ENCODE measurements at places on chromosomes 16 and 17.

DNA sequence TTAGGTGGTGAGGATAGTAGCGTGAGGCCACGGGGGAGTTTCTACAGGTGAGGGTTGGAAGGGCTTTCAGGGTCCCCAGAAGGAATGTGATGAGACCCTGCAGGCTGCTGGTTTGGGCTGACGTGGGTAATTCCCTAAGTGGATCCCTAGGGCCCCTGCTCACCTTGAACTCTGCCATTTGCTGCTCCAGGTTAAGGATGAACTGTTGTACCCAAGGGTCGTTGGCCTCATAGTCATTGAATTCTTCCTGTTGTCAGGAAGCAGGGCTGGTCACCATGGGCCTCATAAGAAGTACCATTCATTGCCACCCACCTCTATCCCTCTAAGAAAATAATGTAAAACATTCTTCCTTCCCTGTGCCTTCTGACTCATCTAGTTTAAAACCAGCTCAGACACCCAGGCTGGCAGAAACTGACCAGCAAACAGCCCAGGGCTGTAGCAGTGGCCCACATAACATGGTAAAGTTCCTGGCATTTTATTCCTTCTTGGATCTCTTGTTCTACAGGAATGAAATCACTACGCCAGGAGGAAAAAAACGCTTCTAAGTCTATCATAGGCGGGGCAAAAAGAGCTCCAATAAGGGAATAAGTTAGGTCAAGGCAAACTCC lies 27.6 kb downstream of the FCSK start:
- DNase-seq, result no peak

GRCh38 chr16:2949705-2950352 lies 14.2 kb upstream of the KREMEN2 start:
- DNase-seq, result no peak

DNA sequence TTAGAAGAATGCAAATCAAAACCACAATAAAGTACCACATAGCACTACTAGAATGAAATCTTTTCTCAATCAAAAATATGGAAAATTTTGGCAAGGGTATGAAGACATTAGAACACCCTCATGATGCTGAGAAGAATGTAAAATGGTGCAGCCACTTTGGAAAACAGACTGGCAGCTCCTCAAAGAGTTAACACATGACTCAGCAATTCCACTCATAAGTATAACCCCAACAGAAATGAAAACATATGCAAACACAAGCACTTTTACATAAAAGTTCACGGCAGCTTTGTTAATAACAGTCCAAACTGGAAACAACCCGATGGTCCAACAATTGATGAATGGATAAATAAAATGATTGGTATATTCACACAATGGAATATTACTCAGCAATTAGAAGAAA lies 124.5 kb downstream of the SHCBP1 start:
- DNase-seq, result no peak

GRCh38 chr17:79619636-79620206 lies 8.9 kb upstream of the RBFOX3 start:
- DNase-seq, result no peak

- DNase-seq, result no peak
Measured at GRCh38 chr17:4170639-4171280, 27.8 kb downstream of the CYB5D2 start.

GRCh38 chr17:43211480-43212402 lies at the start of gene TMEM106A:
TSS of gene TMEM106A (plus strand) at chr17:43211875. CDS start at chr17:43213042, 1,167 bp downstream.
- peak; percentile 49 for DNase-seq

DNA sequence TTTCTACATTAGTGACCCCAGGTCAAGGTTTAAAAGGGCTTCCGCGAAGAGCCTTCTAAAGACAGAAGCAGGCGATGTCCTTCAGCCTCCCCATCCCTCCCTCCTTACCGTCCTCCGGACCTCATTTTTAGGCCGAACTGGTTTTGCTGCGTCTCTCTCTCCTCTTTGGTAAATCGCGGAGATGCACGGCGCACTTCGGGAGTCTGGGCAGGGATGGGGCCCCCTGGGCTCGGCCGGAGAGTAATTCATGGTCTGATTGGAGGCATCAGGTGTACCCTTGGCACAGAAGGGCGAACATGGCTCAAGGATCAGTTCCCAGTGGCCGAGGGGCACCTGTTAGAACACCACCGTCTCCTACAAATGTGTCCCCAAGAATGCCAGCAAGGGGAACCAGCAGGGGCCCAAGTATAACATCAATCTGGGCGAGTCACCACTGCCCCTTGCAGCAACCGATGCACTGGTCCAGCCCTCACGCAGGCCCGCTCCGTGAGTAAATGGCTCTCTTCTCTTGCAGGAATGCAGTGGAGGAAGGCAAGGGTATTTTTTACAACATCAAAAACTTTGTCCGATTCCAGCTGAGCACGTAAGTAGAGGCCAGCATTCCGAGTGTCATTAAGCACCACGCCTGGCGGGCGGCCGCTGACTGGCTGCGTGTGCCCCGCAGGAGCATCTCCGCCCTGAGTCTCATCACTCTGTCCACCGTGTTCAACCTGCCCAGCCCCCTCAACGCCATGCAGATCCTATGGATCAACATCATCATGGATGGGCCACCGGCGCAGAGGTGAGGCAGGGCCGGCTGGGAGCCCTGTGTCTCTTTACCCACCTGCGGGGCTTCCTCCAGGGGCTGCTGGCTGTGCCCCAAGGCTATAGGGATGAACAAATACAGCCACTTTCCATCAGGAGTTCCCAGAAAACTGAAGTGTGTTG lies 45.6 kb downstream of the MEAK7 start:
- DNase-seq, result no peak

GRCh38 chr17:21530841-21531240 lies 154.7 kb downstream of the KCNJ12 start:
- DNase-seq, result no peak

GRCh38 chr17:3747805-3748204 lies 24.1 kb downstream of the HASPIN start:
- DNase-seq, result no peak

GRCh38 chr16:46713634-46714033 lies 24.2 kb downstream of the ORC6 start:
- DNase-seq, result no peak

DNA sequence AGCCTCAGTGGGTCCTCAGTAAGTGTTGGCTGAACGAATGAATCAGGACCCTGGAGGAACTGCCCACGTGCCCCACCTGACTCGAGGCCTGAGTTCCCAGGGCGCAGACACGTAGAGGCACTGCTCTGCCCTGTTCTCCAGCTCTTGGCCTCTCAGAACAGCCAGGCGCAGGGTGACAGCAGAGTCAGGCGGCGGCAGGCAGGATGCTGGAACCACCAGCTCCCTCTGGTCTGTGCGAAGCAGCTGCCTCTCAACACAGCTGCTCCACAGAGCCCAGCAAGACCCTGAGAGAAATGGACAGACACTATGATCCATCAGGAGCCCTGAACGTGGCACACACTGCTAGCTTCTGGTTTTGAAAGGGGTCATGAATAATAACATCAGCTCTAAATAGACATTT lies 53.1 kb upstream of the BCO1 start:
- no peak for DNase-seq

DNA sequence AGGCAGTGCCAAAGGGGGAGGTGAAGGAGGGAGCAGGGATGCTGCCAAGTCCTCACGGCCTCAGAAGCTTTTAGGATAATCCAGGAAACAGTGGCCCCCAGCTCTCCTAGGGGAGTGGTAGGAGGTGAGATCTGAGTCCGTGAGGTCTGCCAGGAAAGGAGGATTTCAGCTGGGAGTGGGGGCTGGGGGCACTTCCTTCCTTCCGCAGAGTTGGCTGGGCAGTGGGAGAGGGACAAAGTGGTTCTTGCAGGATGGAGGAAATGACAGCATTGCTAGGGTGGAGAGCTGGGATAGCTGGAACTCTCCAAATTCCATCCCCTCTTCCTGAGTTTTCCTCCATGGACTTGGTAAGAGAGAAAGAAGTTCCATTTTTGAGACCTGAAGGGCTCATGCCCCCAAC lies 4.8 kb upstream of the SP6 start:
- DNase-seq, result no peak

- DNase-seq, result no peak
Measured at GRCh38 chr16:11629071-11630030, 38.9 kb upstream of the SNN start.

DNA sequence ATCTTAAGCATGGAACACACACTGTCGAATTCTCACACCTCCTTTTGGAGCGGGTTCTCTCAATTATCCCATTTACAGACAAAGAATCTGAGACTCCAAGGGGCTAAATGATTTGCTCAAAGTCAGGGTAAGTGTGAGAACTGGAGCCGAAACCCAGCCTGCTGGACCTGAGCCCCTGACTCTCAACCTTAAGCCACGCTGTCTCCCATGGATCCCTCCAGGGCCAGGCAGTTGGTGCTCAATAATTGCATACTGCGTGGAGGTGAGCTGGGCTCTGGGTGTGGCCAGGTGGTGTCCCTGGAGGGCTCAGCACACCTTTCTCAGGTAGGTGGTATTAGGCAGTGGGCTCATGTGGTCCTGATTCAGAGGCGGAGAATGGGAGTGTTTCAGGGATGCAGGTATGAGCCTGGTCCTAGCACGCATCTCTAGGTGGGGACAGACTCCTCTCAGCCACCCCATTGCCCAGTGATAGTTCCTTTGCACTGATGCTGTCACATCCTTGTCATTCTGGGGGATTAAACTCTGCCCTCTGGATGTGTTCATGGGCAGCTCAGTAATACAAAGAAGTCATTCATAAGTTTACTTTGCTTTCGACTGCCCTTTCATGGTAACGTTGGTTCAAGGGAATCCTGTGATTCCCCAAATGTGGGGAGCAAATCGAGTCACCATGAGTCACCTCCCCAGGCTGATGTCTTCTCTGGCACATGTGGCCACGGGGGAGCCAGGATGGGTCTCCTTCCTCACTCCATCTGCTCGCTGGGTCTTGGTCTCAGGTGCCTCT lies 399.5 kb upstream of the TNRC6C start:
- no peak for DNase-seq

GRCh38 chr17:51630101-51630671 lies 369.8 kb downstream of the UTP18 start:
- no peak for DNase-seq

DNA sequence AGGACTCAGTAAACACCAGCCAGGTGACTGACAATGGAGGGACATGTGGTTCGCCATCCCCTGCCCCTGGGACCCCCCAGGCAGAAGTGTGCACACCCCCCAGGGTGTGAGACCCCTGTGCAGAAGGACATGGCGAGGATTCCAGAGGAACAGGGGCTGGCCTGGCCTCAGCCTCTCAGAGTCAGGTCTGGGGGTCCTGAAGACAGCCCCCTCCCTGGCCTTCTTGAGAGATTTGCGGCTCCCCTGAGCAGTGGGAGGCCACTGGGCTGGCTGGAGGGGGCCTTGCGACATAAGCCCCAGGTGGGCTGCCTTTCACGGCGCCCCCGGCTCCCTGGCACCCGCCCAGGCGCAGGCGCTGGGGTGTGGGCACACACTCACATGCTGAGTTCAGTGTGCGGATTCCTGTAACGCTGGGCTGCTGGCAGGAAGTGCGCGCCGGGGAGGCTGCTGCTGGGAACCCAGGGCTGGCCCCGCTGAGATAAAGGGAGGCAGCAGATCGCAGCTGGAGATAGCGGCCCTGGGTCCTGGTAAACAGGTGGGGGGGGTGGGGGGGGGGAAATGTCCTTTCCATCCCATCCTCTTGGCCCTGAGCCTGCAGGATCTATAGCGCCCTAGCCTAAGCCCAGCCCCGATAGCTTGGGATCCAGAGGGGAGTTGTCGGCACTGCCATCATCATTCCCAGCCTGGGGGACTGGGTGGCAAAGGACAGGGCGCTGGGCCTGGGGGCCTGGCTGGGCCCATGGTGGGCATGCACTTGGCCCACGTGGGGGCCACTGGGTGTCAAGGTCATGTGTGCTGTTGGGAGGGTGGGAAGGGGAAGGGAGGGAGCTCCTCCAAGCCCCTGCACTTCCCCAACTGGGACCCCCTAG lies 27.1 kb downstream of the TMEM235 start:
- peak; percentile 48 for DNase-seq

DNA sequence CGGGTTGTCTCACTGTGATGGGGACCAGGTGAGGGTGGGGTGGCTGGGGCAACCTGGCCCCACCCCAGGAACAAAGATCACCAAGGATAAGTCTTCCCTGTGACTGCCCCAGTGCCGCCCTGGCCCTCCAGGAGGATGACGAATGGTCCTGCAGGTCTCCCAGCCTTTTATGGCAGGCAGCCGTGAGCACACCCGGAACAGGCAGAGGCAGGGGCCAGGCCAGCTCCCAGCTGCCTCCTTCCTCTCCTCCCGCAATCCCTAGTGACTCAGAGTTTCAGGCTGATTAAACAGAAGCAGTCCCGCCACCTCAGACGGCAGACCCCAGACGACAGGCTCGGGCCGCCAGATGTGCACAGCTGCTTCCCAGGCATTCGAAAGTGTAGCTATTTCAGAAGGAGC lies 13.3 kb downstream of the JUP start:
- DNase-seq, result no peak
